ENCODE measurements at places on chromosomes 6 and 20. TPM values are rescaled to one million over a fixed set of nuclear protein-coding genes. Genes with fewer than 3 reads are reported as not detected.
A peak's percentile ranks its signal among the peaks of the same experiment; 100 is the strongest.

The FOXC1 gene
- 1.9 TPM for total RNA-seq

The SLCO4A1 gene
- 3.0 TPM for total RNA-seq

The HTR1E gene
- not detected for total RNA-seq

The MDFI gene
- total RNA-seq, result not detected

The CALHM5 gene
- 7.7 TPM for total RNA-seq

The RNF182 gene
- 6.9 TPM for total RNA-seq

The TJAP1 gene
- total RNA-seq, result 13.9 TPM

The C6orf47 gene
- 20.7 TPM for total RNA-seq

The TLDC2 gene
- total RNA-seq, result 0.32 TPM

The HSPA1L gene
- 0.97 TPM for total RNA-seq

DNA sequence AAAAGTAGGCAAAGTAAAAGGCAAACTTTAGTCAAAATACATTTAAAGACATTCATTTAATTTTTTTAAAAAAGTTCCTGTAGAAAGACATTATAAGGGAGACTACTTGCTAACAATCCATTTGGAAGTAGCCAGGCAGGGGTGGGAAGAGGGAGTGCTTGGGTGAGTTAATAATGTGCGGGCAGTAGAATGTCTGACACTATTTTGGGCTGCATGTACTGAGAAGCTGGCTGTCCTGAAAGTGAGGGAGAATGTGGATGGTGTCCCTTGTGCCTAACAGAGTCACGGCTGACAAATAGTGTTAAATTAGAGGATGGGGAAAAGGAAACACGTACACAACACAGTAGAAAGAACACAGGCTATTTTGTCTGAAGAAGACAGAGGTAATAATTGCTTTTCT lies 142.5 kb downstream of the LCA5 start:
- no peak for DNase-seq

- DNase-seq, result no peak
These were observed 60.6 kb upstream of the CCN6 start for GRCh38 chr6:111993342-111993741.

DNA sequence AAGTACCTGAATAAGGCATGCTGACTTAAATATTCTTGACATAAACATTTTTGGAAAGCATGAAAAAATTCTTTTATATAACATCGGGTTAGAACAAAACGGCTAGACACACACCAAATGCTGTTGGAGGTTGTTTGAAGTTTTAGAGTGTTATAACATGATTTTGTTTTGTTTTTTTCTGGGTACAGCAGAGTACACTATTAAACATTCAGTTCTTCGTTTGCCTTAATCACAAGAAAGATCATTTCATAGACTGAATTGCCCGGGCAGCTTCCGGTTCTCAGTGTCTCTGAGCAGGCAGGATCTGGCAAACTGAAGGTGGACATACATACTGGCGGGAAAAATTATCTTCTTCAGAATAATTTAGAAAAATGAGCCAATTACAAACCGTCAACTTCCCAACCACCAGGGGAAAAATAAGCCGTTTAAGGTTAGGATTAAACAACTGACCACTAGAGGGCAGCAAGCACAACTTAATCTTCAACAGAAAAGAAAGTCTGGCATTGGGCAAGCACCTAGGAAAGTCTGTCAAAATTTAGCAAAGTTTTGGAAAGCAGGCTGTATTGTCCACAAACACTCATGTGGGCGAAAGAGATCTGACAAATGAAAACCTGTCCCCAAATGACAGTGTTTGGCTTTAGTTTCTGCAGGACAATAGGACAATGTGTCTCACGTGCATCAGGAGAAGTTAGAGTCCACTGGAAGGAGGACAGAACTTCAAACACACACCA lies 15.0 kb downstream of the ZNF217 start:
- peak; percentile 94 for DNase-seq

- DNase-seq, result no peak
These were observed 100.4 kb upstream of the MLN start for GRCh38 chr6:33904050-33904746.

GRCh38 chr20:58709703-58710039 lies 17.1 kb downstream of the NPEPL1 start:
- DNase-seq, result no peak

GRCh38 chr6:40960742-40961430 lies 78.1 kb downstream of the UNC5CL start:
- no peak for DNase-seq

GRCh38 chr6:117976030-117976651 lies 69.1 kb downstream of the SLC35F1 start:
- DNase-seq, result peak; percentile 41

DNA sequence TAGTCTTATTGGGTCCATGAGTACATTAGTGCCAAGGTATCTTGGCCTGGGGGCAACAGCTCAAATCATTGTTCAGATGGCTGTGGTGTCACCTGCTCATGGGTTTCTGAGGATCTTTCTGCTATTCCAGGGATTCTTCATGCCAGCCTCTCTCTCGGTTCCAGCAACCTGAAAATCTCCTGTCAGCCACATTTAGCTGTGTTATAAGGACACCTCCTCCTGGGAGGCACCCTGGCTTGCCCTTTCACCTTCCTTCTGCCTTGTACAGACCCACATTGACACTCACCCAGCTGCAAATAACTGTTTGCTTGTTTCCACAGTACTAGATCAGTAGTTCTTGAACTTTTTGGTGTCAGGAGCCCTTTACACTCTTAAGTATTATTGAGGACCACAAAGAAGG lies 159.9 kb downstream of the GRM4 start:
- DNase-seq, result no peak

- DNase-seq, result no peak
These were observed 45.5 kb upstream of the UNC93A start for GRCh38 chr6:167245591-167245990.

- DNase-seq, result peak; percentile 73
These were observed 123.8 kb upstream of the ADGRF1 start for GRCh38 chr6:47165918-47166317.

- DNase-seq, result no peak
These were observed 388.3 kb downstream of the BMP2 start for GRCh38 chr20:7155794-7156193.

DNA sequence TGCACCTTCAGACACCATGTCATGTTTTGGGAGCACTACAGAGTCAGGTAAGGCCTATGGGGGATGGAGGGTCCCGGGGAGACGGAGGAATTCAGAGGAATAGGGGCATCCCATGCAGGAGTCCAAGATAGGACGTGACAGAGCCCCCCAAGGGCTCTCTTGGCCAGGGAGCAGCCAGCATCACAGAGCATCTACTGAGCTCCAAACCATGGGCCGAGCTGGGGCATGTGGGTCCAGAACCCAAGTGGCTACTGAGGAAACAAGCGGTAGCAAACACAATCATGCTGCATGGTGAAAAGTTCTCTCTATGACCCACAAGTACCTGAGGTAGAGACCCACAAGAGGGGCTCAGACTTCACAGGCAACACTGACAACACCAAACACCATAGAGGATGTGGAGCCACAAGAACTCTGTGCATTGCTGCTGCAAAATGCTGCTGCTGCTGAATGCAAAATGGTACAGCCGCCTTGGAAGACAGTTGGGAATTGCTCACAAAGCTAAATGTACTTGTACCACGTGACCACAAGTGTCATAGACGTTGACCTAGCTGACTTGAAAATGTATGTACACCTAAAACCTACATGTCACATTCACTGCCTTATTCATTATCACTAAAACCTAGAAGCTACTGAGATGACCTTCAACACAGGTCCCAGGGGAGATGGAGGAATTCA lies 33.4 kb upstream of the MAS1L start:
- DNase-seq, result no peak

GRCh38 chr6:27830212-27830599 lies 82.0 kb downstream of the OR2B2 start:
- peak; percentile 31 for DNase-seq

- peak; percentile 62 for DNase-seq
These were observed 6.7 kb downstream of the MTCH1 start for GRCh38 chr6:36979347-36979742.

DNA sequence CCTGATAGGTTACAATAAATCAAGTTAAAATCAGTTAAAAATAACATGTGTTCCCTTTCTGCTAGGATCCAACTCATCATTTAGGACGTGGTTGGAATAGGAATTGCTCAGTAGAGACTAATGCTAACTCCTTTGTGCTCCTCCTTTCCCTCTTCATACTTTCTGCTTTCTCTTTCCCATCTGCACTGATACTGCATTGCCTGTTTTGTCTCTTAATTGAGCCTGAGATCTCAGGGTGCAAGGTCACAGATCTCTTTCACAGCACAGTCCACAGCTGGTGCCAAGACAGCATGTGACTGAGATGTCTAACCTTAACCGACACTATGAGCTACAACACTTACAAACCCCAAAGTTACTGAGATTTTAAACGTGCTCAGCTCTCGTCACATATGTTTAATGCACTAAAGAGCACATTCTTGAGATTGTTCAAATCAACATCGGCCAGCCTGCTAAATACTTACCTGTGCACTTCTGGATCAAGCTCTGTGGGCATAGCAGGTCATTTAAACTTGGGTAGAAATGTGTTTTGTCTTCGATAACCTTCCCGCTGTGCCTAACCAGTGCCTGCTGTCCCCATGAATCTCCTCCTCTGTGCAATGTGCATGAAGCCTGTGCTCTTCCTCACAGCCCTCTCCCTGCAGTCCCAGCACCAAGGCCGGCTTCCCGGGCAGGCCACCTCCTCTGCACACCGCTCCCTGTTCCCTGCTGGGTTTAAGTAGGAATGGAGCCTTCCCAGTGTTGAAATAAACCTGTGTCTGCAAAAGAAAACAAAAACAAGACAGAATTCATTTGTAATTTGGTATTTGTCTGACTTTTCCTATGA lies 39.6 kb upstream of the AFDN start:
- DNase-seq, result no peak

DNA sequence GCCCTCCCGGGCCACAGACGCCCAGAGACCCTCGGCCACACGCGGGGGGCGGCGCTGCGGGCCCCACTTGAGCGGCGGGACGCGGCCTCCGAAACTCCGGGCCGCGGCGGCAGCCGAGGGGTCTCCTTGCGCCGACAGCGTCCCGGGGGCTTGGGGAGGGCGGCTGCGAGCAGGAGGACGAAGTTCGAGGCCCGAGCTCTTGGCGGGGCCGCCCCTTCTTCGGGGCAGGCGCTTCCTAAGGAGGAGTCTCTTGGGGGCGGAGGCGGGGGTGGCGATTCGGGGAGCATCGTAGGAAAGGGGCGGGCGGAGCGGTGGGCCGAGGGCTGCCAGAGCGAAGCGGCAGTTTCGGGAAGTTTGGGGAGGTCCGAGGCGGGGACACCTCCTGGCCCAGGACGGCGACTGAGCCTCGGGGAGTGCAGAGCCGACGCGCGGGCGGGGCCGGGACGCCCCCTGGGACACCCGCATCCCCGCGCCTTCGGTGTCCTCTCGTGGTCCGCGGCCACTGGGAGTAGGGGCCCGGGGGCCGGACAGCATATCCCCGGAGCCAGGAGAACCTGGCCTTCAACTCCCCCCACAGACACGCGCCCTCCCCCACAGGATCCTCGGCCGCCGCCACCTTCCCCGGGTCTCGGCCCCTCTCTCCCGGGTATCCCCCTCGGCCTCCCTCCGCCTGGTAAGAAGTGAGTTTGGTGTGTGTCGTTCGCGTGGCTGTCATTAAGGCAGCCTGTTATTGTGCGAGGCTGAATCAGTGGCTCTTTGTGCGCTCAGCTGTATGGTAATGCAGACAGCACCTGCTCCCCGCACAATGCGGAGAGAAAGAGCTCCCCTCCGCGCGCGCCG lies 613 bp upstream of the DLL1 start:
- DNase-seq, result peak; percentile 33

All from fibroblast of villous mesenchyme (primary cell).